H54 (cell line): ENCODE measurements at places on chromosomes 7 and 10.
A peak's percentile ranks its signal among the peaks of the same experiment; 100 is the strongest.

- DNase-seq, result no peak
Measured at GRCh38 chr10:117411479-117412399, 36.5 kb upstream of the PDZD8 start.

- no peak for DNase-seq
Measured at GRCh38 chr10:87652261-87652660, 7.4 kb upstream of the PAPSS2 start.

DNA sequence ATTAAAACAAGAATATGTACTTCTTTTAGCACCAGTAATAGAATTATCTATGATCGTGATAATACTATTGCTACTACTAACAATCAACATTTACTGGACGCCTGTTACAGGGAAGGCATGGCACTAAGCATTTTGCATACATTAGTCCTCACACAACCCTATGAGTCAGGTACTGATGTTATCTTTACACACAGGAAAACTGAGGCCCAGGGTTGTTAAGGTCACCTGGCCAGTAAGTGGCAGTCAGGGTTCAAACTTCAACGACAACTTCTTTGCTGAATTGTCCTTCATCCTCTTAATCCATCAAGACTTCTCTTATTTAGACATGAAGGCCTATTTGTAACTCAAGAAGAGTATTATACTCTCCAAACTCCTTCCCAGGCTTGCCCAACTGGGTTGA, 41.9 kb upstream of the ACSL5 start:
- no peak for DNase-seq

DNA sequence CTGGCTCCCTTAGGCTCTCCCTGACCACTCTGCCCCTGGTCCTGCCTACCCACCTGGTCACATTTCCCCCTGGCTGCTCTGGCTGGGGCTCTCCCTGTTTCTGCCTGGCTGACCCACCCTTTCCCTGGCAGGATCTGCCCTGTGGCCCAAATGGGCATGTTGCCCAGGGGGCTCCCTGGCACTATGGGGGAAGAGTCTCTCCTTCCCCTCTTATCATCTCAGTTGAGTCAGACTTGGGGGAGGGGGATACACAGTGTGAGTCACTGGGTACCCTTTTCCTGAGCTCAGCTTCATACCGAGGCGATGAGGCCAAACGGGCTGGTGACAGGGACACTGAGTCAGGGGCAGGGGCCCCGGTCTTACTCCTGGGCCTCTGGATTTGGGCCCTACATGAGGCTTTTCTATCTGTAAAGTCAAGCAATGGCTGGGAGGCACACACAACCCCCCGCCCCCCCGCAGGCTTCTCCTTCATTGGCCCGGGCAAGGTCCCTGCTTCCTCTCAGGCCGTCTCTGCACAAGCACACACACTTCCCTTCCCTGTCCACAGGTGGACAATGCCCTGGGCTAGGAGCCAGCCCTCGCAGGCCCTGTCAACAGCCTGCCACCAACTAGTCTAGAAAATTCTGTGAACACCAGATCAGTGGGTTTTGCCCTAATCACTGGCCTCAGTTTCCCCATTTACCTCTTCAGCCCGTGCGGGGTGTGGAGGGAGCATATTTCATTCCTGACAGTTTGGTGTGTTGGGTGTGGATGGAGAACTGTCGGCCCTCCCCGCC, 627 bp upstream of the FLNC start:
- DNase-seq, result peak; percentile 75
